Lung microvascular endothelial cell (primary cell): ENCODE measurements at places on chromosomes 2 and 18.
A peak's percentile ranks its signal among the peaks of the same experiment; 100 is the strongest.

- no peak for DNase-seq
These were observed 65.2 kb downstream of the POU3F3 start for GRCh38 chr2:104919127-104919526.

- peak; percentile 68 for DNase-seq
These were observed 222.4 kb downstream of the WDR7 start for GRCh38 chr18:56873441-56874140.

DNA sequence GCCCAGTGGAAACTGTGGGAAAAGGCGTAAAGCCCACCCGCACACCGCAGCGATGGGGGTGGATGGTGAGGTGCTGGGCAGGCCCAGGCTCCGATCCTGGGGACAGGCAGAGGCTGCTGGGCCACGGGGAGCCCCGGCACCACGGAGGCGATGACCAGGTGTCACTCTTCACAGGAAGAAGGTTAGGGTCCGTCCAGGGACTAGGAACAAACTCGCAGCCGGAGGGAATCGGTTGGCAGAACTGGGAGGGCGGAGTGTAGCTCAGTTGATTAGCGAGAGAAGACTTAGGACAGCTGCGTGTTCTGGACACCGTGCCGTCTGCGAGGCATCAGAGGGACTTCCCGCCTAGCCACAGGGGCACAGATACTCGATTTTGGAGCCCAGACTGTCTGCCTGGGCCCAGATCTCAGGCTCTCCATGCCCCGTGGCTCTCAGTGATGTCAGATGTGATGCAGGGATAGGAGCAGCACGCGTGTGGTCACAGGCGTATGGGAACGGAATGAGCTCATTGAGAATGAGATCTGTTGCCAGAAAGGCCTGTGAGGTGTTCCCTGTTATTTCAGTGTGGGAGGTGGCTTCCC is 16.1 kb upstream of the ALLC start:
- DNase-seq: no peak

DNA sequence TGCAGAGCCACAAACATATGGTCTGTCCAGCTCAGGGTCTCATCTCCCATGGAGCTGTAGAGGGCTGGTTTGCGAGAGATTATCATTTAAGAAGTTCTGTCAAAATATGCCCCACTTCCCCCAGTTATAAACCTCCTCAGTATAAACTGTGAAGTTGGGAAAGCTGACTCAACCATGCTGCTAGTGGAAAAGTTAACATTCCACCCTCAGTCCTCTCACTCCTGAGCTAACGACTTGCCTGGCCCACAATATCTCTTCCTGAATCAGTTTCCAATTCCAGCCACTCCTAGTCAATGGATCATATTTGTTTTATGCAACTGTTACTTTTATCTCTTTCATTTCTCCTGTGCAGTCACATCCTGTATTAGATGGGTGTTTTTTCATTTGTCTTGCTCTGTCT is 326.2 kb downstream of the SETBP1 start:
- no peak for DNase-seq

GRCh38 chr18:22021701-22022100 is 147.7 kb upstream of the GATA6 start:
- no peak for DNase-seq

DNA sequence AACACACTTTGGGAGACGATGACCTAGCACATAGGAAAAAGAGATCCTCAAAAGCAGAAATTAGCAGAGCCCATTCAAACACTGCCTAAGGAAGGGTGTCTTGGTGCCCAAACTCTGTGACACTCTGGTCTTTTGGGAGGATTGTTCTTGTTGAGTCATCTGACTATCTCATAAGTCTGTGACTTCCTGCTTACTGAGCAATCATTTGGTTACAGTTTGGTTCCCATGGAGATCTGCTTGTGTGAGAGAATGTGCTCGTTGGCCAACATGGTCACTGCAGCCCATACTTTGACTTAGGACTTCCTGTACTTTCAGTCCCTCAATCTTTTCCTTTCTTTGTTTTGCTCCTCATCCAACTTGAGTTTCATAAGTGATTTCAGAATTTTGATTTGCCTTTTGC is 602.9 kb downstream of the NYAP2 start:
- peak; percentile 55 for DNase-seq

DNA sequence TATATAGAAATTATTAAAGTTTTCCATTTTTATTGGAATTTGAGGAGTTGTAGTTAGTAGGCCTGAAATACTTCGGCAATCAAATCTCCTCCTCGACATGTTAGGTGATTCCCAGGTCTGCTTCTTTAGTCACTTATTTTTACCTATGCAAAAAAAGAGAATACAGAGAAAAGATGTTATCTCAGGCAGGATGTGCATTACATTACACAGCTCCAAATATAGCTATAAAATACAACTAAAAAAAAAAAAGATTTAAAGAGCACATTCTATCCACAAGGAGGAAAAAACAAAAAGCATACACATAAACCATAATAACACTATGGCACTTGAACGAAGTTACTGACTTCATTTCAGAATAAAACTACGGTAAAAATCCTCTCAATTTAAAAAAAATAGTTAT is 8.1 kb downstream of the STK17B start:
- no peak for DNase-seq

GRCh38 chr18:55475467-55475866 is 112.5 kb downstream of the TCF4 start:
- DNase-seq: no peak

GRCh38 chr2:446963-447530 is 159.2 kb upstream of the ALKAL2 start:
- DNase-seq: no peak

- DNase-seq: no peak
These were observed 129.8 kb downstream of the BCL2L11 start for GRCh38 chr2:111250448-111251030.

DNA sequence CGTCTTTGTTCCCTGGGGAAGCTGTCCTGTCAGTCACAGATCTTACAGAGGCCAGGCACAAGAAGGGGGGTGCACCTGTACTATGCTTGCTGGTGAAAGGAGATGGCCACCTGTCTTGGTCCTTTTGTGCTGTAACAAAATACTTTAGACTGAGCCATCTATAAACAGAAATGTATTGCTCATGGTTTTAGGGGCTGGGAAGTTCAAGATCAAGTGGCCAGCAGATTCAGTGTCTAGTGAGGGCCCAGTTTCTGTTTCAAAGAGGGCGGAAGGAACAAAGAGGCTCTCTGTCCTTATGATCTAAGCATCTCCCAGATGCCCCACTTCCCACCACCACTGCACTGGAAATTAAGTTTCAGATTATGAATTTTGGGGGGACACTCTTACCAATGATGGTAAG is 35.5 kb upstream of the RPL37A start:
- DNase-seq: no peak

DNA sequence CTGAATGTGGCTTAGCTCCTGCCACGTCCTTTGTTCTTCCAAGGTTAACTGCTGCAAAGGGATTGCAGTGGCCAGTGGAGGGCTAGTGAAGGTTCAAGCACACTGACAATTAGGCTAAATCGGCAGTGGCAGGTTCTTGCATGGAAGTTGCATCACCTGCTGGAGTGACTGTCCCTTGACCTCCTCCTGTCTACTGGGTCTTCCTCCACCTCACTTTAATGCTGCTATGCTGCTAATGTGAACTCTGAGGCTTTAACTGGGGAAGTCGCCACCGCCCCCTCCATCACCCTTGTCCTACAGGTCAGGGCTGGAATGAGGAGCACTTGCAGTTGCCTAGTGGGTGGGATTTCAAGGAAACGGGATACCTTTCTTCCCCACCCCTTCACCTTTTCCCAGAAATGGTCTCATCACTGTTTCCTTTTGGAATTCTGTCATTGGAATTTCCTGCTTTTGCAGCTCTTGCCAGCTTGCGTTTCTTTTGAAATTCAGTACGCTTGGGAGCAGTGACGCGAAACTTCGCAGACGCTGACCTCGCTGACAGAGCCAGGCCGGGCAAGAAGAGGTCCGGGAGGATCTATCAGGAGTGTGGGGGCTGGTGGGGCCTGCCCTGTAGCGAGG is 150.3 kb downstream of the SH3RF3 start:
- peak; percentile 65 for DNase-seq

- no peak for DNase-seq
These were observed 43.9 kb downstream of the CROCC2 start for GRCh38 chr2:240949791-240950705.

DNA sequence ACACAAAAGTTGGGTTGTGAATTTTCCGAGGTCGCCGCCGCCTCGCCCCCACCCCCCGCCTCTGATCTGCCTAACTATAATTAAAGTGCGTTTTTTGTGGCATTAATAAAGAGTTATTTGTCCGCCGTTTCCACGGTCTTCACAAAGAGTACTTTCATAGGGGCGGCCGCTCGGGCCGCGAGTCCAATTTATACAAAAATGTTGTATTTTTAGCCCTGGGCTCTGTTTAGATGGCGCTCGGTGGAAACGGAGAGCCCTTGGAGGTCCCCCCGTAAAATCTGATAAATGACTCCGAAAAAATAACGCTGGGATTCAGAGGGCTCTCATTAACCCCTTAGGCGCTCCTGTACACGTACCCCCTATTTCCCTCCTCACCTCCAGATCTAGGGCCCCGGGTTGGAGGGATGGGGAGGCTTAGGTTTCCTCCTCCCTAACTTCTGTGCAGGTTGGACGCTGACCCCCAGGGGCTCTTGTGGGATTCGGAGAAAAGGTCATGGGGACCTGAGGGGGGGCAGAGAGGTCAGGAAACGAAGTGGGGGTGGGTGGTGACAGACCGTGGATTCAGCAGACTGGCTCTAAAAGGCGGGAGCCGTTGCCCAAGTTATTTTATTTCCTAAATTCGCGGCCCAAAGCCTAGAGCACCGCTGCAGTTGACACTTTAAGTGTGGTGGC is 1.9 kb downstream of the CYP26B1 start:
- DNase-seq: no peak

DNA sequence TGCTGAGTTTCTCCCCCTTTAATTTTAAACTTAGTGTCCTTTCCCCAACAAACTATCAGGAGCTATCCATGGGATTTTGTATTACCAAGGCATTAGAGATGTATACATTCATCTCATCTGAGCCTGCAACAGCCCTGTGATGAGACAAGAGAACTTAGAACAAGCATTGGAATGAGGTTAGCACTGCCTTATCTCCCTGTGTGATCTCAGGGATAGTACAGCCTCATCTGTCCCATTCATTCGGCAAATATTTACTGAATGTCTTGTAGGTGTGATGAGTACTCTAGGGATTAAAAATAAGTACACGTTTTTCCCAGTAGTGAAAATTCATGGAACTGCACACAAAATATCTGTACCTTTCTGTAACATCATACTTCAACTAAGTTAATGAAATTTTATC is 45.6 kb downstream of the PAIP2B start:
- no peak for DNase-seq

DNA sequence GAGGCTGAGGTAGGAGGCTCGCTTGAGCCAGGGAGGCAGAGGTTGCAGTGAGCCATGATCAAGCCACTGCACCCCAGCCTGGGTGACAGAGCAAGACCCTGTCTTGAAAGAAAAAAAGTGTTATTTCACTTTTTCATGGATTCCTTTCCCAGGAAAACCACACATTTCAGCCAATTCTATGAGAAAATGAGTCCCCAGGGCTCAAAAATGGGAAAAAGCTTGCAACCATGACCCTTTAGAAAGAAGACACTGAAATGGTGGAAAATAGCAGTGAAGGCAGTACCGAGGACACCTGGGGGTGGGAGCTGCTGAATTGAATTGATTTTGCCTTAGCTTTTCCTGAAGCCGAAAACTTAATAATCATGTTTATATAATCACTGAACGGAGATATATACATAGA is 284.2 kb upstream of the HDAC4 start:
- no peak for DNase-seq

- no peak for DNase-seq
These were observed 156.8 kb upstream of the STK17B start for GRCh38 chr2:196328088-196328680.

DNA sequence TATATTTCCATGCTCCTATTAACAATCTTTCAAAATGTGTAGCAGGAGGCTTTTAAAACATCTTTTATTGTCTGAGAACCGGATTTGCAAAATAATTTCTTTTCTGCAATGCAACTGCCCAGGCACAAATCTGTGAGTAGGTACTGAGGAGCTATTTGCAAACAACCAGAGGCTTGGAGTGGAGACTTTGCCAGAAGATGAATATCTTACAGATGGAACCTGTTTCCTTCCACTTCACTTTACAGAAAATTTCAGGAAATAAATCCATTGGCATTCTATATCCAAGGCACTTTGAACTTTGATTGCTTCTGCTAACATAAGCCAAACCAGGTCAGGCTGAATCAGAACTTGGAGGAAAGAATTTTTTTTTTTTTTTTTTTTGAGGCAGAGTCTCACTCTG is 237.4 kb upstream of the REV1 start:
- DNase-seq: peak; percentile 52

DNA sequence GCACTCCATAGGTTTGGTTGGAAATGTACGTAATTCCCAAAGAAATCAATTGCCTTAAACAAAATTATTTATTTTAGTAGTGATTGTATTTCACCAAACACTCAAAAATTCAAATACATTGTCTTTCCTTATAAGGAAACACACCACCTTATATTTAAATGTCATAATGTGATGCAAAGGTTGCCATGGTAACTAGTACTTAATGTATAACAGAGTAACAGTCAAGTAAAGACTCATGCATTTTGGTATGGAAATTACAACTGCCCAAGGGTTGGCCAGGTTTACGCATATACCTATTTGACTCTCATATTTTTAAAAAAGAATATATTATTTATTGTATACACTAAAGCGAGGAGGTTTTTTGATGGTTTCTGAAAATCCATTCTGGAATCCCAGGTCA is 231.2 kb downstream of the TCF4 start:
- no peak for DNase-seq

- DNase-seq: peak; percentile 74
These were observed 540 bp upstream of the RAB10 start for GRCh38 chr2:26033270-26033817.

GRCh38 chr2:46521215-46521683 is 41.9 kb downstream of the TMEM247 start:
- no peak for DNase-seq

- no peak for DNase-seq
These were observed 90.7 kb upstream of the PTPRM start for GRCh38 chr18:7476386-7476785.

GRCh38 chr2:107072150-107072940 is 186.4 kb upstream of the ST6GAL2 start:
- no peak for DNase-seq

- DNase-seq: no peak
These were observed 258.3 kb downstream of the CYRIA start for GRCh38 chr2:16407358-16407757.

DNA sequence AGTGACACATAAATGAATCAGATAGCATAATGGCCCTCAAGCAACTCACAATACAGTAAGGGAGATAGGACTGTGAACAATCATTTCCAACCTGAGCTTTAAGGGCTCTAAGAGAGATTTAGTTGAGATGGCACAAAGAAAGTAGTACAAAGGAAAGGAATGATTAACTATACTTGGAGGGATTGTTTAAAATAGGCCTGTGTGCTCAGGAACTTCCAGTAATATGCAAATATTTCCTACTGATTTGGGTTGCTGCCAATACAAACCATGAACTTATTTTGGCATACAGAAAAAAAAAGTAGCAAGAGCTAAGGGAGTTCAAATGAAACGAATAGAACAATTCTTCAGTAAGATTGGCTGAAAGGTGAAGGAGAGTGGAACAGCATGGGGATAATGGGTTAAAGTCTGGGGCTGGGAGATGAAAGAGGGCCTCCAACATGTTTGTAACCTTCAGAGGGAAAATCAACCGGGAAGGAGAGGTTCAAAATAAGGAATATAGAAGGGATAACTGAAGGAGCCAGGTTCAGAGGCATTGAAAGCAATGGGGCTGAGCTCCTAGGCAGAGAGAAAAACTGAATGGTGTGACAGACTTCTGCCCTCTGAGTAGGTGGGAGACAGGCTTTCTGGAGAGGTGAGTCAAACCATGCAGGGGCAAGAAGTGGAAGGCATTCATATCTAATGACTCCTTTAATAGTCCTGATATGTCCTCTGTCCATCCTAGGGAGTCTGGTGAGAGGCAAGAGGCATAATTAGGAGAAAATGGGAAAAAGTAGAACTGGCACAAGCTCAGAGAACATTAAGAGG is 83.5 kb downstream of the DNAH7 start:
- DNase-seq: peak; percentile 10
